Activated T-cell treated with anti-CD3 and anti-CD28 coated beads, Interleukin-2, amount 50 U/mL, for 72 hours (primary cell): ENCODE measurements at places on chromosomes 7 and 10. TPM values are rescaled to one million over a fixed set of nuclear protein-coding genes. Genes with fewer than 3 reads are reported as not detected.

TAS2R3 gene
- total RNA-seq, result 1.8 TPM

CRYGN gene
- total RNA-seq, result 0.53 TPM

WDFY4 gene
- 0.58 TPM for total RNA-seq

SLC29A3 gene
- 4.4 TPM for total RNA-seq

NPC1L1 gene
- 0.25 TPM for total RNA-seq

SUFU gene
- 9.2 TPM for total RNA-seq

IFIT1 gene
- 2.7 TPM for total RNA-seq

TEX47 gene
- total RNA-seq, result not detected

GPR26 gene
- total RNA-seq, result not detected

NOM1 gene
- 30.1 TPM for total RNA-seq

TMEM229A gene
- total RNA-seq, result not detected

C10orf62 gene
- total RNA-seq, result not detected
